ENCODE measurements at places on chromosomes 11 and 22.

GRCh38 chr22:32811788-32812545 is 10.5 kb downstream of the TIMP3 start:
- DNase-seq, result no peak

- DNase-seq, result peak; percentile 4
These were observed 61.7 kb downstream of the NAV2 start for GRCh38 chr11:19774329-19774728.

GRCh38 chr11:27025312-27025955 is 15.2 kb upstream of the BBOX1 start:
- no peak for DNase-seq

DNA sequence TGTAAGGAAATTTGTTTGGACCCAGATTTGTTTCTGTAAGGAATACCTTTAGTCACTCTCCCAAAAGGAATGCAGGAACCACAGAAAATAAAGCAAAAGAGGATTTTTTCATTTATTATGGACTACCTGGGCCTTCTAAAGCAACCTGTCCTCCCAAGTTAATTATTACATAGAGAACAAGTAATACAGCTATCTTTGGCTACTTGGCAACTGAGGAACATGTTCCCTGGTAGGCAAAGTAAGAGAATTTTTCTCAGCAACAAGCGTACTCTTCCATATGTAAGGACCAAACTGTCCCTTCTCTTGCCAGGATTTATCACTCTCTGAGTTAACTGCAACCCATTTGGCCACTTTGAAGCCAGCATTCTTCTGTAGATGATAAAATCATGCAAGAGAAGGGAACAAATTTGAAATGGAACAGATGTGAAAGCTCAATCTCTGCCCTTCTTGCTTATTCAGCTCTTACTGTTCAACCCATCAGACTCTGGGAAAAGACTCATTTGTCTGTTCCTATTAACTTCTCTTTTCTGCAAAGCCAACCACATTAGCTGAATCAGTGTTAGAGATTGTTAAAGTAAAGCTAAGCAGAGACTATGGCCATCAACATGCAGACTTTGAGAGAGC is 190.2 kb downstream of the SWAP70 start:
- no peak for DNase-seq

DNA sequence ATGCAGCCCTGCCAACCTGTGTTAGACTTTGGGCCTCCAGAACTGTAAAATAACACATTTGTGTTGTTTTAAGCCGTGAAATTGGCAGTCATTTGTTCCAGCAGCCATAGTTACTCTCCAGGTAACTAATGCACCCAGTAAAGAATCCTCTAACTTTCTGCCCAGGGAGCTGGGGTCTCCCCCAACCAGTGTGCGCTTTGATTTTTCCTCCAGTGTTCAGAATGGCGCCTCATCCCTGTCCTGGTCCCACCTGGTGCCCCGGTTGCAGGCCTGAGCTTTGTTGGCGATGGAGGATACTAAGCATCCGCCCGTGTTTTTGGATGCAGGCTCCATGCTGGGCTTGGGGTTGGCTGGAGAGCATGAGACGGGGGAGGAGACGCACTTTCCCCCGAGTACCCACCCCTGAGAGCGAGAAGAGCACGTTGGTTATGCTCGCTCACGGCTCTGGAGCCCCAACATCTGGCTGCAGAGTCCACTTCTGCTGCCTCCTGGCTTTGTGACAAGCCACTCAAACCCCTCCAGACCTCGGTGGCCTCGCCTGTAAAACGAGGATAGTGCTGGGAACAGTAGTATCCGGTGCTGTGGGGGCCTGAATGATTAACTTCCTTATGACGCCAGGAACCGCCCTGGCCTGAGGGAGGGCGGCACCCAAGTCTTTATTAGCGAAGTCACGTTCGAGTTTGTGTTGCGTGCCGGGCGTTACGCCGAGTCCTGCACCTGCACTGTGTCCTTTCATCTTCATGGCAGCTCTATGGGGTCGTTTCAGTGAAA is 25.8 kb downstream of the MRGPRD start:
- no peak for DNase-seq

DNA sequence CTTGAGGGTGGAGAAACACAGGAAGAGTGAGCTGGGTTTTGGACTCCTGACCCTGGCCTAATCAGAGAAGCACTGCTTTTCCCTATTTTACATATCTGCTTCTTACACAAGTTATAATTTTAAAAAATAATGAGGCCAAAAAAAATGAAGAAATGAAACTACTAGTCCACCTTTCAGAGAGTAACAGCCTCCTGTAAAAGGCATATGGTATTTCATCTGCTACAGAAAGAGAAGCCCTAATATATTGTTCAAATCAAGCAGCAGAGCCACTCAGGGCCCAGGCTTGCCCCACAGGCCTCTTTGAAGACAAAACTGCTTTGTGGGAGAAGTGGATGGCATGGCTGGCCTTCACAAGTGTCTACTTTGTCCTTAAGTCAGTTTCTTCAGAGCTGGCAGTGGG is 10.0 kb downstream of the DIXDC1 start:
- no peak for DNase-seq

DNA sequence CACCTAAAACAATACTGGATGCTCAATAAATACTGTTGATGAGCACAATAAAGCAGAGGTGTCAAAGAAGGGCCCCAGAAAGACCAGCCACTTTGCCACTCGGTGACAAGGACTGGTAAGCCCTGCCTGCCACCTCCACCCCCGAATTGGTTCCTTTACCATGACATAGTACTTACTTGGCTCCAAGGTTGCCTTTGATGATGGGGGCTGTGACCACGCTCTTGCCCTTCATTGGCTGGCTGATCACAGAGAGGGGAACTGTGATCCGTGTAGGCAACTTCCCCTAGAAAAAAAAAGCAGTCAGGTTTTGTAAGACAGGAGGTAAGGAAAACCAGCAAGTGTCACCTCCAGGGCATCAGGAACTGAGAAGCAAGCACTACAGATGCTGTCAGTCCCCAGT is 29.7 kb downstream of the NFRKB start:
- DNase-seq, result peak; percentile 35

DNA sequence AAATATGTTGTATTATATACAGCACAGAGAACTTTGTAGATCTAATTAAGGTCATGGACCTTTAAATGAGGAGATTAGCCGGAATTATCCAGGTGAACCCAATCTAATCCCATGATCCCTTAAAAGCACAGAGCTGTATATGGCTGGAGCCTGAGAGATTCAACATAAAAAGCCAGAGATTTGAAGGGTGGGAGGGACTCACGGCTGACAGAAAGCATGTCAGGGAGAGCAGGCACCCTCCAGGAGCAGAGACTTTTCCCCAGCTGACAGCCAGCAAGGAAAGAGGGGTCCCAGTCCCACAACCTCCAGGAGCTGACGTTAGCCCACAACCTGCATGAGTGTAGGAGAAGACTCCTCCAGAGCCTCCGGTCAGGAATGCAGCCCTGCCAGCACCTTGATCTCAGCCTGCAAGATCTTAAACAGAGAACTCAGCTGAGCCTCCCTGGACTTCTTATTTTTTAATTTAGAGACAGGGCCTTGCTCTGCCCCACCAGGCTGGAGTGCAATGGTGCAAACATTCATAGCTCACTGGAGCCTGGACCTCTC is 20.0 kb upstream of the ADA2 start:
- no peak for DNase-seq

- DNase-seq, result no peak
These were observed 47.5 kb upstream of the SCUBE2 start for GRCh38 chr11:9138612-9139579.

DNA sequence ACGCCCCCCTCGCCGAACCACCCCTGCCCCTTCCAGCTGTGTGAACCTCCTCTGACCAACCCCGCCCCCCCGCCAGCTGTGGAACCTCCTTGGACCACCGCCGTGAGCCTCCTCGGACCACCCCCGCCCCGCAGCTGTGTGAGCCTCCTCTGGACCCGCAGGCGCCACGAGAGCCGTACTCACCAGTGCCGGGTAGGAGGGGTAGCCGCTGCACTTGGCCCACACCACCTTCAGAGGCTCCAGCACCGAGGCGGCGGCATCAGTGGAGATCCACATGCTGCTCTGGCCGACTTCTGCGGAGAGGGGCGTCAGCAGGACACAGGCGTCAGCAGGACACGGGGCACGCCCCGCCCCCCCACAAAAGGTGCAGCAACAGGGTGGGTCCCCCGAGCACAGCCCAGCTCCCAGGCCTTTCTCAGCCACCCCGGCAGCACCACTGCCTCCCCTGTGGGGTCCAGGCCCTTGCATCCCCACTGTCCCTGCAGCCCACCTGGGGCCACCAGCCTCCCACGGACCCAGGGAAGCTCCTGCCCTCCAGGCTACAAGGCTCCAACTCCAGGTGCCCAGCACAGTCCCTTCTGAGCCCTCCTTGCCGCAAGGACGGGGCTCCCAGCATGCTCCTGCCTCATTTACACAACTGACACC is 51.7 kb downstream of the BRD1 start:
- DNase-seq, result no peak

GRCh38 chr11:110184456-110184855 is 91.3 kb downstream of the ZC3H12C start:
- DNase-seq, result no peak

DNA sequence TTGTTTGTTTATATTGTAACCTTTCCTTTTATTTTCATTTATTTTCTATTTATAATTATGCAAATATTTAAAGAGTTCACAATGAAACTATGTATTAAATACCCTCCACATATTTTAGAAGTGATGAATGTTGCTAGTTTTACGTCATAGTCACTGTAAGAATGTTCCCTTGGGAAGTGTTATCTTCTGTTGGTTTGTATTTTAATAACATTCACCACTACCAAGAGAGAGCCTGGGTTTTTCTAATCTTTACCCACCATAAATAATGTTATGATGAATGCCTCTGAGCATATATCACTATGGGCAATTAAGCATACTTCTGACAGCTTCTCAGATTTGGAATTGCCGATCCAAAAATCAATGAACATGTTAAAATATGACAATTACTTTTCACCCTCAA is 80.7 kb downstream of the GGT1 start:
- DNase-seq, result no peak

GRCh38 chr11:125388611-125389010 is 107.5 kb downstream of the FEZ1 start:
- no peak for DNase-seq

- DNase-seq, result no peak
These were observed 115.8 kb downstream of the ATG16L2 start for GRCh38 chr11:72930008-72930407.

DNA sequence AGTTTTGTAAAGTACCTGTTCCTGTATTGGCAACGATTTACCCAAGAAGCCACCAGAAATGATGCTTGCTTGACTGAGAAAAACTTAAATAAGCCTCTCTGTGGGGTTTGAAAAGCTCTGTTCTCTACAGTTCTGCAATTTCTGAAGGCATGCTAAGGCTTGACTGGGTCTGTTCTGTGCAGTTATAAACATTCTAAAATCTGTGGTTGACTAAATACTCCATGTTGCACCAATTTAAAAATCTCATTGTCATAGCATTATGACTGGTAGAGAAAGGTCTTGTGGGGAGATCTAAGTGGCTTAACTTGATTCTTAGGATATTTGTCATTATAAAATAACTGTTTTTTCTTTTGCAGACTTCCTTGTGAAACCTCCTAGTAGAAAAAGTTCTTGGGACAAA is 73.7 kb downstream of the MTMR3 start:
- no peak for DNase-seq

- no peak for DNase-seq
These were observed 785 bp upstream of the SUSD2 start for GRCh38 chr22:24180316-24181087.

- DNase-seq, result no peak
These were observed 45.3 kb upstream of the HMGXB4 start for GRCh38 chr22:35212009-35212408.

DNA sequence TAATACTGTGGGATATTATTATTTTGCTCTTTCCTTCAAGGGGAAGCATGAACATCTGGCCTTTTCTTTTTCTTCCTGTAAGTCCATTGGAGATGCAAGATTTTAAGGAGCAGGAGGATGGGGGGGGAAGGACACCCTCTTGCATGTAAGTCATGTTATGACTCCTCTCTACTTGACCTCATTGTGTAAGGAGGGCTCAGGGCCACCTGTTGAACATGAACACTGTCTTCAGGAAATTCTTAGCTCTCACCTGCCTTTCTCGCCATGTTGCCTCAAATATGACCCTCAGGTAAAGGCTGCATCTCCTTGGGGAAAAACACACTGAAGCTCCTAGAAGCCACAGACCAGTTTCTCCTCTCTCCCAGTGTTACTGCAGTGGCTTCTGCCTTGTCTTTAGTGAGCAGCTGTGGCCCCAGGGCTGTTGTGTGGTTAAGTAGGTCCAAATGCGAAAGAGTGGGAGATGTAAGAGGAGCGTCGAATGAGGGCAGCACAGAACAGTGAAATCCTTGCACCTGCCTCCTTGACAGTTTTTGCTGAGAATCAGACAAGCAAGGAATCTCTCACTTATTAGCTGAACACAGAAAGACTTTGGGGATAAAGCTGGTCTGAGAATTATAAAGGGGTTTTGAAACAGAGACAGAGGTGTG is 1.3 kb upstream of the RAG1 start:
- DNase-seq, result no peak

DNA sequence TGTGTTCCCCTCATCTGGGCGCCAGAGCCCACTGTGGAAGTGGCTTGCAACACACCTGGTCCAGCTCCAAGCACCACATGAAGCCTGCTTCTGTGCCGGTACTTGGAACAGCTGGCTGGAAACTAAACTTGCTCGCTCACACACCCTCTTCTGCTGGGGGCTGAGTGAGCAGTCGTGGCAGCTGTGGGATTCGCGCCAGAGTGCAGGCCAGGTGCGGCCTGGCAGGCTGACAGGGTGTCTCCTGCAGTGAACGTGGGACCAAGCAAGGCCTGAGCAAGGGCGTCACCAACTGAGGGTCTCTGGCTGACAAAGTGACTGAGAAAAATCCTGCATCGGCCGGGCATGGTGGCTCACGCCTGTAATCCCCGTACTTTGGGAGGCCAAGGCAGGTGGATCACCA is 15.2 kb downstream of the SMC1B start:
- no peak for DNase-seq

DNA sequence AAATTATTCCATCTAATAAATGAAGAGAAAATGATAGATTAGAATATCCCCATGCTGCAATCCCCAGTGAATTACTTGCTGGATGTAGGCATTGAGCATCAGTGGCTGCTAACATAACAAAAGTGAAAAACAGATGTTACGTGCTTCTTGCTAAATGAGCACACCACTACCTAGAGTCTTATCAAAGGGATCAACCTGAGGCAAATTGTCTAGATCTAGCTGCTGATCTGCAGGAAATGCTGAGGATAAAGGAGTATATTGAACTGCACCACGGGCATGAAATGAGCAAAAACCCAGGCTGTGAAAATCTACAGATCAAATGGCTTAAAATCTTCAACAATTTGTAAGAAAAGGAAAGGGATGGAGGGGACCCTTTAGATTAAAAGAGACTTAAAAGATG is 45.3 kb upstream of the SCUBE2 start:
- no peak for DNase-seq

DNA sequence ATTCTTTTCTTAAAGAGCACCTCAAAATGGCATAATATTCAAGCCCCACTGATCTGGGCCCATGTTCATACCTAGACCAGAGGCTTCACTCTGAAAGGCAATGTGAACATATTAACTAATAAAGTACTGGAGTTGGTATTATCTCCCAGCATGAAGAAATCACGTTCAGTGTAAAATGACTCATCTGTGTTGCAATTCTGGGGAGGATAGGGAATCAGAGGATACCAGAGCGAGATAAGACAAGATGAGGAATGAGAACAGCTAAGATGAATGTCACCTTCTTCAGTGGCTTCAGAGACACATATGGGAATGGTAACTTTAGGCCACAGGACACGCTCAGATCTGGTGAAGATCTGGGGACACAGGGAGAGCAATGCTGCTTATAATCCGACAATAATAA is 121.1 kb downstream of the NTM start:
- no peak for DNase-seq
